ENCODE measurements at places on chromosomes 11 and 22. TPM values are rescaled to one million over a fixed set of nuclear protein-coding genes. Genes with fewer than 3 reads are reported as not detected.

Gene KCNQ1OT1
- 2.0 TPM for total RNA-seq

Gene ABCC8
- total RNA-seq, result 11.3 TPM

Gene ZNF214
- total RNA-seq, result 10.1 TPM

Gene MAPK8IP2
- total RNA-seq, result 70.3 TPM

Gene KCTD17
- 21.6 TPM for total RNA-seq

Measured in temporal lobe (tissue), 4 donors.